Stimulated activated CD8-positive, alpha-beta memory T cell treated with anti-CD3 and anti-CD28 coated beads, Interleukin-2, amount 100 ng/mL, for 1 hour (primary cell): ENCODE measurements at places on chromosomes 16 and 17.

DNA sequence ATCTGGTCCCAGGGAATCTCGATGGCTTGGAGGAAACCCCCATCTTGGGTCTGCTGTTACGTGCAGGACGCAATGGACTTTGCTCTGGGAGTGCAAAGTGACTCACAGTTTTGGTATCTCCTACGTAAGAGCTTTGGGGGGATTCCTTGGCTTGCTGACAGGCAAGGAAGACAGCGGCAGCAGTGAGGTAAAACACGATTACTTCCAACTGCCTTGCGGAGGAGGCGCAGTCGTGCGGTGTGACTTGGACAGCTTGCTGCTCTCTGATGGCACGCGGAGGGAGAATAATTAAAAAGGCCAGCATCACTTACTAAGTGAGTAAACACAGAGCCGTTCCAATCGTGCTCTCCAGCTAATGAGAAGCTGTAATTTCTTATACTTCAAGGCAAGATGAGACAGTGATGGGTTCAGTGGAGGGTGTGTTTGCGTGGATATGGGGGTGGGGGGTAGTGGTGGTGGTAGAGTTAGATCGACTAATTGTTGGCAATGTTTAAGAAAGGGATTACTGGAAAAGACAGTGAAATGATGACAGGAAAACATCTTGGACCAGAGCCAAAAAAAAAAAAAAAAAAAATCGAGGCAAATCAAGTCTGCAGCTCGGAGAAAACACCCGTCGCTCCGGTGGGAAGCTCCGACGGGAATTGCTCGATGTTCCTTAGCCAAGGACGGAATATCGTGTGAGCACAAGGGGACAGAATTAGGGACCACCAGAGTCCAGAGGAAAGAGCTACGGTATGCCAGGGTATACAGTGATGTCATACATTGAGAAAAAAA is 184.8 kb upstream of the ZFHX3 start:
- no peak for DNase-seq

GRCh38 chr16:54455030-54455725 is 168.6 kb upstream of the IRX3 start:
- no peak for DNase-seq

GRCh38 chr16:30523768-30524574 is 2.4 kb downstream of the ZNF768 start:
- no peak for DNase-seq

GRCh38 chr17:54348234-54348633 is 525.5 kb downstream of the KIF2B start:
- no peak for DNase-seq

DNA sequence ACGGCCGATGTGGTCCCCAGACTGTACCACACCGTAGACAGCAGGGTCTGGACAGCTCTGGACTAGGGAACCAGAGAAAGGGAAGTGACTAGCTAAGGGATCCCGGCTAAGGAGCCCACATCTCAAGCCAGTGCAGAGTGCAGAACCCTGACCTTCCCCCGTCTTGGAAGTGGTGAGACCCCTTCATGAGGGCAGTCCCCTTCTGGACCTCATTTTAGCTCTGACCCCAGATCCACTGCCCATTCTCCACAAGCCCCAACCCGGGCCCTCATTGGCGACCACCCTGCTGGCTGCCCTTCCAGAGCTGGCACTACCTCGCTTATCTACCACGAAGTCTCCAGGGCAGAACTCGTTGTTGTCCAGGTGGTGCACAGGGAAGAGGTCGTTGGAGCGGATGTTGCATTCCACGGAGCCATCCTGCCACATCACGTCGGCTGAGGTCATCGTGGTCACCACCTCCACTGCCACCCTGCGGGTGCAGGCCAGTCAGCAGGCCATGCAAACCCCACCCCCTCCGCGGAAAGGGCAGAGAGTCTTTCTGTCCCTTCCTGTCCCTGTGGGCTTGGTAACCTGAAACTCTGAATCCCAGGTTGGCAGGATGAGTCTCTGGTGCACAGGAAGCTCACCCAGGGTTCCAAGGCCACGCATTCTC is 14.2 kb downstream of the SPHK1 start:
- no peak for DNase-seq

- no peak for DNase-seq
Measured at GRCh38 chr16:30750201-30750600, 2.0 kb downstream of the PHKG2 start.

- no peak for DNase-seq
Measured at GRCh38 chr16:23857881-23858269, 22.1 kb downstream of the PRKCB start.

- no peak for DNase-seq
Measured at GRCh38 chr17:61852857-61853256, 10.5 kb downstream of the BRIP1 start.

GRCh38 chr17:61997664-61998063 is 67.4 kb downstream of the MED13 start:
- DNase-seq = no peak

GRCh38 chr17:82636626-82637598 is 11.3 kb downstream of the WDR45B start:
- DNase-seq = no peak

DNA sequence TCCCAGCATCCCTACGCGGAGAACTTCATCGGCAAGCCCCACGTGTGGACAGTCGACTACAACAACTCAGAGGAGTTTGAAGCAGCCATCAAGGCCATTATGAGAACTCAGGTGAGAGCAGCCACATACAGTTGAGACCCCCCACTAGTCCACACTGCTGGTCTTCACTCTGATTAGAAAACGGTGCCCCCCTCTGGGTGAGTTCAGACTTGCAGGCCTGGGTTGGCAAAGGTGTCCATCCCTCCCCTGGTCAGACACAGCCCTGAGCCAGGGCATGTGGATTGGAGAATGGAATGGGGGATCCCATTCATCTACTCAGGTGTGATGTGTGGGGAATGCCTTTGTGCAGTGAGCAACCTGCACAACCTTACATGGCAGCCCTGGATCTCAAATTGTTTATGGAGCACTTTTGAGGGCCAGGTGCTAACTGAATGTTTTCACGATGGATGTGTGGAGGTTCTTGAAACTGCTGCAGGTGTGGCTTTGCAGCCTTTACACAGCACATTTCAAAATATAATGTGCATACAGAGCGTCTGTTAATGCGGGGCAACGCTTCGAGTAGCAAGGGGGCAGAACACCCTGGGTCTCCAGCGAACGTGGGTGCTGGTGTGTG is 72.6 kb downstream of the MGAT5B start:
- no peak for DNase-seq

DNA sequence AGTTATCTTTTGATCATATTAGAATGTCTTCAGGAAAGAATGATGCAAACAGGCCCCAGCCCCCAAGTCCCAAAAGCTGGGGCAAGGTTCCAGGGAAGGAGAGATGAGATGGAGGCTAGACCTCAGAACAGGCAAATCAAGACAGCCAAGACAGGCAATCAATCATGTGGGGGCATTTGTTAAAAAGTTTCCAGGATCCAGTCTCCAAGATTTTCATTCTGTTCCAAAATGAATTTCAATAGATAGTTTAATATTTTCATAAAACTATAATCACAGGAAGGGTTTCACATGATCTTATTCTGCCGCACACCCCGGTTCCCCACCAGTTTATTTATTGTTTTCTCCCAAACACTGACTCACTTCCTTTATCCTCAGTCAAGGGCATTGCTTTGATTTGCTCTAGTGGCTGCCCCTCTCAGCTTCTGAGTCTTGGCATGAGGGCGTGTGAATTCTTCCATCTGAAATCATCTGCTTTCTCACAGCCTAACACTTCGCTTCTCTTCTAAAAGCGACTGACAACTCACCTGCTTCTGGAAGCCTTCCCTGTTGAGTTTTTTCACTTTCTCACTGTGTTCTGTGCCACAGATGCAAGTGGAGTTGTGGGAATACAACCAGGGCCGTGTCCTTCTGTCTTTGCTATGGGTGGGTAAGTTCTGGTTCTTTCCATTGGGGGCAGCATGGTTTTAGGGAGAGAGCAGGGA is 12.2 kb upstream of the TERF2 start:
- no peak for DNase-seq

GRCh38 chr17:70184770-70185169 is 15.4 kb downstream of the KCNJ2 start:
- no peak for DNase-seq

GRCh38 chr17:80566054-80566400 is 21.4 kb downstream of the RPTOR start:
- DNase-seq = no peak

DNA sequence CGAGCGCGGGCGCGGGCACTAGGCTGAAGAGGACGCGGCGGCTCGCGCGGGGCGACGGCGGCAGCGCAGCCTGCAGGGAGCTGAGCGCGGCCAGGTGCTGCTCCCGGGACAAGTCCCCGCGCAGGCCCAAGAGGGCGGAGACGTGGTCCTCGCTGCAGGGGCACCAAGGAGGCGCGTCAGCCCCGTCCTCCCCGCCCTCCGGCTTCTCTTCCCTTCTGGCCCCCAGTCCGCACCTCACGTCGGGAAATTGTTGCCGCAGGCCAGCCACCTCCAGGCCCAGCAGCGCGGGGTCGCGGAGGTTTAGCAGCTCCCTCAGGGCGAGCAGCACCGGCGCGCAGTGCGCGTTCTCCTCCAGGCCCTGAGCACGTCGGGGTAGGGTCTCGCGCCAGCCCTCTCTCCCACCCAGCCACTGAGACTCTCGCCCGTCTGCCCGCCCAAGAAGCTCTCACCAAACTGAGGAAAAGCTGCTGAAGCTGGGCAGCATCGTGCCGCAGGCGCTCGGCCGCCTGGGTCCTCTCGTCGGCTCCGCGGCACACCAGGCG is 761 bp upstream of the MATCAP1 start:
- no peak for DNase-seq

DNA sequence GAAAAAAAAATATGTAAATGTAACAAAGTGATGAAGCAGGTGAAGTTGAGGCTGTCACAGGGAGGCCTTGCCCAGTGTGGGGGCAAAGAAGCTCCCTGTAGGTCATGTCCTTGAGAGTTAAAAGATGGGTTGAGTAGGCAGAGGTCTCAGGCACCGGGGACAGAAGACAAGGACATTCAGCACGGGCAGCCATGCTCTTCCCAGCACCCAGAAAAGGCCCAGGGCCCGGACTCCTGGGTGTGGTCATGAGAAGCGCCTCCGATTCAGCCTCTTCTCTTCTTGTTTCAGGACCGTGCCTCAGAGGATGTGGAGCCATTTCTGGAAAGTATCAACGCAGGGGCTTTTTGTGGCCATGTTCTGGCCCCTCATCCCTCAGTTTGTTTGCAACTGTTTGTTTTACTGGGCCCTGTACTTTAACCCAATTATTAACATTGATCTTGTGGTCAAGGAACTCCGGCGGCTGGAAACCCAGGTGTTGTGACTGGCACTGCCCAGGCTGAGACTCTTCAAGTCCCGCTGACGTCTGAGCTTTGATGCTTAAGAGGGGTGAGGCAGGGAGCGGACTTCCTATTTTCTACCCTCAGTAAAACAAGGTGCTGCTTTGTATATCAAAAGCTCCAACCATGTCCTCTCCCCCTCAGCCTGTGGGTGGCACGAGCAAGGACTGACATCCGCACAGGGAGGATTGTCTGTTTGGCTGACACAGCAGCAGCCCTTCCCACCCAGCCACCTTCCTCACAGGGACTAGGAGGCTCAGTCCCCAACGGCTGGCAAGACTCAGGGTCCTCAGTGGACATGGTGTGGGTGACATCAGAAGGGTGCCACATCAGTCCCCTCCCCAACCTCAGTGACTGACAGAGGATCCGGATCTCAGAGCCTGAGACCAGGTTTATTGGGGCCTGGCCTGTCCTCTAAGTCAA is 26.5 kb downstream of the PLA2G10 start:
- no peak for DNase-seq
